Activated CD4-positive, alpha-beta T cell treated with anti-CD3 and anti-CD28 coated beads, Interleukin-2, amount 10 ng/mL, durations not matched to agents 24 days and 14 days (primary cell): ENCODE measurements at places on chromosomes 6 and 20.
A peak's percentile ranks its signal among the peaks of the same experiment; 100 is the strongest.

DNA sequence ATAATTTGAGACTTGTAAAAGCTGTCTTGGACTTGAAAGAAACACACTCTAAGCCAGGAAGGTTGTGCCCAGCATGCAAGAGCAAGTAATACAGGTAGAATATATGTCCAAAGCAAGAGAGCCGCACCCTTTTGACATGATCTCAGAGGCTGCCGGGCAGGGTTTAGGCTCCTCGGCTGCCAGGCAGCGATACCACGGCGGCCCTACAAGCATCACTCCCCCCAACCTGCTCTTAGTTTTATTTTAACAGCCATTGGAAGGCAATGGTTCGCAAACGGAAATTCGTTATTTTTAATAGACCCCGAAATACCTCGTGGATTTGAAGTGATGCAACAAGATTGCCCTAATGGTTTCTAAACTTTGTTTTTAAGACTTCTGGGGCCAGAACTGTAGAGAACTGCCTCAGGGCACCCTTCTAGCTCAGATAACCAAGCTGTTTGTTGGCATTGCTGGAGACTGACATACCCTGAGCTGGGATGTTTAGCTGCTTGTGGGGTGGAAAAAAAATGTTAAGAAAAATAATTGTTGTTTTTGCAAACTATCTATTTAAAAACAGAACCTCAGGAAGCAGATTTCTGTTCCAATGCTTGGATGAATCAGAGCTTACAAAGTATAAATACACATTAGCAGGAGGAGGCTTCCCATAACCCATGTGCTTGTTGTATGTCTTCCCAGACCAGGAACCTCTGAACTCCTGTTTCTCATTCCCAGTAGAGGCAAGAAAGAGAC lies 39.0 kb downstream of the JAG1 start:
- no peak overlapping the region for H3K27ac ChIP-seq
- no peak for DNase-seq
- H3K4me3 ChIP-seq, result no peak overlapping the region
- no peaks in the 10 kb centered on the region for H3K4me1 ChIP-seq

DNA sequence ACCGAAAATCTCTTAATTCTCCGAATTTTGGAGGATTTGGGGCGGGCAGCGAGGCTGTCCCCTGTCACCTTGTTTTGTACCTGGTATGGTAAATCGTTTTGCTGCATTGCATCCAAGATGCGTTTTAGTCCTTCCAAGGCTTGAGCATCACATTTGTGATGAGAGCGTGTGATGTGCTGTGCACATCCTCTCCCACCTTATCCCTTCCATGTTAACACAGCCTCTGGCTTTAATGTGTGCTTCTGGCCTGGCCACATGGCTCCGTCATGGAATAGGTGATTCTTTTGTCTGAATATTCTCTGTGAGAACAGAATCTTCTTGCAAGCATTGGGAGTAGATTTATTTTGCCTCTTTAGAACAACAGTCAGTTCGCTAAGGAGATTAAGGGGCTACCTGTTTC lies 763 bp downstream of the TMEM14A start:
- DNase-seq, result peak; percentile 58
- no peaks in the 10 kb centered on the region for H3K27me3 ChIP-seq

DNA sequence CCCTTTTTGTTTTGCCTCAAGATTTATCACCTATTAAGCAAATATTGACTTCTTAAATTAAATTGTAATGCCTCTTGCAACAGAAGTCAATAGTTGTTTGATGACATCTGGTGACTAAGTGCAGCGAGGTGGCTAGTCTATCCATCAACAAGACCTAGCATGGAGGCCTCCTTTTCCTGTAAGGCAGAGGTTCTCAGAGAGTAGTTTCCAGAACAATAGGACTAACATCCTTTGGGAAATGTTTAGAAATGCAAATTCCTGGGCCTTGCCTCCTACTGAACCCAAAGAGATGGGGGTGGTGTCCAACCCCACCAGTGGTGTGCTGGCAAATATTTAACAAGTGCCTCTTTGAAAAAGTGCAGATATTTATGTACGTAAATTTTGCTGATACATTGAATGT lies 143.7 kb downstream of the SCP2D1 start:
- H3K36me3 ChIP-seq, result no peaks in the 10 kb centered on the region
- H3K27ac ChIP-seq, result no peak overlapping the region
- peak; percentile 35 for DNase-seq
- no peaks in the 10 kb centered on the region for H3K4me1 ChIP-seq

GRCh38 chr6:118528129-118528528 lies 20.0 kb upstream of the PLN start:
- H3K4me1 ChIP-seq, result peaks cover 12% of the 10 kb centered on the region
- no peak overlapping the region for H3K4me3 ChIP-seq
- H3K27ac ChIP-seq, result no peak overlapping the region
- DNase-seq, result no peak

DNA sequence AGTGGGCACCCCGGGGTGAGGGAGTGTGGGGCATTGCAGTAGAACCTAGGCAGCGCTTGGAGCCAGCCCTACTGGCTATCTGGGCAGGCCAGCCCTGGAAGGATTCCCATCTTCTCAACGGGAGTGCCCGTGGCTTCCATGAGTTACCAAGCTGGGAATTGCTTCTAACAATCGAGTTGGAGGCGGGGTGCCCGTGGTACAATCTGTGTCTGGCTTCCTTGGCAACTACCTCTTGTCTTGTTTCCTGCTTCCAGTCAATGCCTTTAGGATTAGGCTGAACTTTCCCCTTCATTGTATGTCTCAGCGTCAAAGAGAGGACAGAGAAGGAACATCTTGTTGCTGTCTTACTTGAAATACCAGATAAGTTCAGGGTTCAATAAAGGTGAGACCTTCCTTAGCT lies 33.3 kb downstream of the PPP1R14C start:
- no peak overlapping the region for H3K4me3 ChIP-seq
- H3K27me3 ChIP-seq, result peaks cover 29% of the 10 kb centered on the region
- no peaks in the 10 kb centered on the region for H3K36me3 ChIP-seq
- no peak for DNase-seq
- no peak overlapping the region for H3K27ac ChIP-seq

- H3K4me1 ChIP-seq, result no peaks in the 10 kb centered on the region
- H3K27ac ChIP-seq, result no peak overlapping the region
- H3K4me3 ChIP-seq, result no peak overlapping the region
- H3K27me3 ChIP-seq, result peaks cover 7% of the 10 kb centered on the region
- DNase-seq, result no peak
Measured at GRCh38 chr20:17448071-17448470, 83.1 kb downstream of the BFSP1 start.

GRCh38 chr6:55490871-55491270 lies 88.1 kb downstream of the HMGCLL1 start:
- no peaks in the 10 kb centered on the region for H3K4me1 ChIP-seq
- no peaks in the 10 kb centered on the region for H3K27me3 ChIP-seq
- H3K36me3 ChIP-seq, result no peaks in the 10 kb centered on the region

DNA sequence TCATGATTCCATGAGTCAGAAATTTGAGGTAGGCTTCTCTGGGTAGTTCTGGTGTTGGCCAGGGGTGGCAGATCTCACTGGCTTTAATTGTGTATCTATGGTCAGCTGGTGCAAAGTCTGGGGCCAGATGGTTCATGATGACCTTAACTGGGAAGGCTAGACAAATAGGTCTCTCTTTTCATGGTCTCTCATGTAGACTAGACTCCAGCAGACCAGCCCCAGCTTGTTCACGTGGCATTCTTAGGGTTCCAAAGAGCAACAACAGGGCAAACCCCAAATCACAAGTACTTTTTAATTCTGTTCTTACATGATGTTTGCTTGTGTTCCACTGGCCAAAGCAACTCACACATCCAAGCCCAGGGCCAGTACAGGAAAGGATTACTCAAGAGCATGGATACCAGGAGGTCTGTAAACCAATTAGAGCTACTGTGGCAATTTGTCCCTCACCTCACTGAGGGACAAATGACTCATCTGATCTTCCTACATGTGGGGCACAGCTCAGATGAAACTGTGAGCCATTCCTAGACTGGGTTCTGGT lies 79.5 kb upstream of the PBOV1 start:
- H3K4me3 ChIP-seq, result no peak overlapping the region
- DNase-seq, result no peak
- no peaks in the 10 kb centered on the region for H3K36me3 ChIP-seq
- H3K4me1 ChIP-seq, result peaks cover 3% of the 10 kb centered on the region
- H3K27ac ChIP-seq, result peak overlapping the region; percentile 21

GRCh38 chr20:17629678-17630089 lies 52.4 kb downstream of the RRBP1 start:
- H3K27ac ChIP-seq, result no peak overlapping the region
- H3K4me1 ChIP-seq, result no peaks in the 10 kb centered on the region
- no peak for DNase-seq
- peaks cover 25% of the 10 kb centered on the region for H3K36me3 ChIP-seq
- H3K4me3 ChIP-seq, result no peak overlapping the region
- H3K27me3 ChIP-seq, result no peaks in the 10 kb centered on the region

GRCh38 chr20:36066777-36067176 lies 87.8 kb upstream of the EPB41L1 start:
- DNase-seq, result no peak
- H3K27ac ChIP-seq, result no peak overlapping the region
- H3K27me3 ChIP-seq, result peaks cover 29% of the 10 kb centered on the region
- no peaks in the 10 kb centered on the region for H3K36me3 ChIP-seq
- H3K4me3 ChIP-seq, result no peak overlapping the region

- H3K4me1 ChIP-seq, result no peaks in the 10 kb centered on the region
- H3K27me3 ChIP-seq, result no peaks in the 10 kb centered on the region
- H3K36me3 ChIP-seq, result no peaks in the 10 kb centered on the region
- no peak overlapping the region for H3K27ac ChIP-seq
- no peak overlapping the region for H3K4me3 ChIP-seq
Measured at GRCh38 chr6:34560366-34561226, 4.5 kb upstream of the SPDEF start.

DNA sequence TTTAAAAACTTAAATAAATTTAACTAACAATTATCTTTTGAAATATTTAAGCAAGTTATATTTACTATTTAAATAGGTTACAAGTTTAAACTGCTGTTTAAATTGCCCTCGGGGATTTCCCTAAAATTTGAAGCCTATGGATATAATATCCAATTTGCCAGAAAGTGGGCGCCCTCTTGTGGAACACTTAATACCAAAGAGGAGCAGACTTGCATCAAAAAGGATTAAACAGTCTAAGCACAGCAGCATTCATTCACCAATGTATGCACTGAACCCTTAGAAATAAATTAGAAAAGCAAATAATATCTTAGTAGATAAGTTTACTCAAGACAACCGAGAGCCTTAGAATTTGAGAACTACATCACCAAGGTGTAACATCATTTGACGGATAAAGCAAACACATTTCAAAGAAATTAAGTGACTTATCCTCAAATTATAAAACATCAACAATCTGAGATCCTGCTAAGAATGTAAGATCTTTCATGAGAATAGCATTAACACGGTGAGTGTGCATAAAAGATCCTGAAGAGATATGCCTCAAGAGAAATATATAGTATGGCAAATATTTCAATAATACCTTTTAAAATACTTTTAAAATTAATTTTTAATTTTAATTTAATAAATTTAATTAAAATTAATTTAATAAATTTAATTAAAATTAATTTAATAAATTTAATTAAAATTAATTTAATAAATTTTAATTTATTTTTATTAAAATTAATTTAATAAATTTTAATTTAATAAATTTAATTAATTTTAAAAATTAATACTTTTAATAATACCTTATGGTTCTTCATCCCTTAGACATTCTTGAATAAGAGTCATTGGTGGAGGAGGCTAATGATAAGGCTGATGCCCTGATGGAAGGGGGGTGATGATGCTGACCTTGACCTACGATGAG lies 11.5 kb upstream of the MEP1A start:
- peak; percentile 63 for DNase-seq
- no peaks in the 10 kb centered on the region for H3K36me3 ChIP-seq
- H3K4me3 ChIP-seq, result no peak overlapping the region
- no peaks in the 10 kb centered on the region for H3K4me1 ChIP-seq

- no peaks in the 10 kb centered on the region for H3K27me3 ChIP-seq
- no peaks in the 10 kb centered on the region for H3K36me3 ChIP-seq
Measured at GRCh38 chr6:119961450-119961849, 611.9 kb upstream of the MAN1A1 start.

- H3K4me3 ChIP-seq, result no peak overlapping the region
- H3K27me3 ChIP-seq, result no peaks in the 10 kb centered on the region
- H3K4me1 ChIP-seq, result no peaks in the 10 kb centered on the region
- DNase-seq, result no peak
Measured at GRCh38 chr6:74764486-74764885, 441.4 kb downstream of the COL12A1 start.

- no peak overlapping the region for H3K4me3 ChIP-seq
- no peaks in the 10 kb centered on the region for H3K4me1 ChIP-seq
- H3K27ac ChIP-seq, result no peak overlapping the region
- no peaks in the 10 kb centered on the region for H3K36me3 ChIP-seq
- DNase-seq, result no peak
- H3K27me3 ChIP-seq, result no peaks in the 10 kb centered on the region
Measured at GRCh38 chr20:57104651-57105204, 161.7 kb downstream of the BMP7 start.

- no peaks in the 10 kb centered on the region for H3K36me3 ChIP-seq
- H3K4me1 ChIP-seq, result no peaks in the 10 kb centered on the region
- no peak overlapping the region for H3K4me3 ChIP-seq
Measured at GRCh38 chr20:41734506-41734945, 116.3 kb upstream of the CHD6 start.

DNA sequence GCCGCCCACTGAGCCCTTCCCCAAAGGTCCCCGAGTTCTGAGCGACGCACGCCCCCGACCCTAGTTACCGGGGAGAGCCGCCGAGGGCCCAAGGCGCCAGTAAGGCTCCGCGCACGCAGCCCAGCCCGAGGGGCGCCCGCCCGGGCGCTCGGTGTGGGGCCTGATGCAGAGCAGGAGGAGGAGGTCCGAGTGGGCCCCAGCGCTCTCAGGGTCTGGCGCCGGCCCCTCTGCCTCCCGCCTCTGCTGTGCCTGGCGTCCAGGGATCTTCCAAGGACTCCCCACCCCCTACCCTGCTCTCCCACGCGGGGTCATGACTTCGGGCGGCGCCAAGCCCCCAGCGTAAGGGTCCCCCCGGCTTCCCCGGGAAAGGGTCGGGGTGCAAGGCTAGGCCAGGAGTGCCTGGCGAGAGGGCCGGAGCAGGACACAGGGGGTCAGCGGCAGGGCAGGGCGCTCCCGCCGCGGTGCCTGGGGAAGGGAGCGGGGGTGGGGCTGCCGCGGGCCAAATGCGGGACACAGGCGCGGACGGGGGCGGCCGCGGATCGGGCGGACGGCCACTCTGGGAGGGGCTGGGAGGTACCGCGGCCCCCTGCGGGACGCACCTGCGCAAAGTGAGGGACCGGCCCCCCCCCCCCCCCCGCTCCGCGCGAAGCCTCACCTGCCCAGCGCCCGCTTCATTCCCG lies 637 bp downstream of the ABHD12 start:
- peaks cover 7% of the 10 kb centered on the region for H3K36me3 ChIP-seq
- H3K4me3 ChIP-seq, result peak overlapping the region; percentile 90
- DNase-seq, result peak; percentile 78
- H3K27me3 ChIP-seq, result no peaks in the 10 kb centered on the region
- H3K4me1 ChIP-seq, result peaks cover 16% of the 10 kb centered on the region
- H3K27ac ChIP-seq, result no peak overlapping the region

- no peaks in the 10 kb centered on the region for H3K27me3 ChIP-seq
- DNase-seq, result no peak
- H3K4me1 ChIP-seq, result no peaks in the 10 kb centered on the region
- H3K27ac ChIP-seq, result no peak overlapping the region
- H3K4me3 ChIP-seq, result no peak overlapping the region
Measured at GRCh38 chr6:166520905-166521834, 65.3 kb downstream of the RAMACL start.

- no peaks in the 10 kb centered on the region for H3K27me3 ChIP-seq
- no peak for DNase-seq
- H3K4me3 ChIP-seq, result no peak overlapping the region
- H3K4me1 ChIP-seq, result peaks cover 14% of the 10 kb centered on the region
- no peak overlapping the region for H3K27ac ChIP-seq
Measured at GRCh38 chr20:50843331-50844276, 48.7 kb downstream of the BCAS4 start.

GRCh38 chr6:100255701-100256100 lies 209.0 kb downstream of the SIM1 start:
- no peak for DNase-seq
- no peaks in the 10 kb centered on the region for H3K36me3 ChIP-seq
- H3K27ac ChIP-seq, result no peak overlapping the region
- peaks cover 4% of the 10 kb centered on the region for H3K27me3 ChIP-seq
- H3K4me1 ChIP-seq, result peaks cover 5% of the 10 kb centered on the region
